ENCODE measurements at places on chromosomes 12 and 14.

DNA sequence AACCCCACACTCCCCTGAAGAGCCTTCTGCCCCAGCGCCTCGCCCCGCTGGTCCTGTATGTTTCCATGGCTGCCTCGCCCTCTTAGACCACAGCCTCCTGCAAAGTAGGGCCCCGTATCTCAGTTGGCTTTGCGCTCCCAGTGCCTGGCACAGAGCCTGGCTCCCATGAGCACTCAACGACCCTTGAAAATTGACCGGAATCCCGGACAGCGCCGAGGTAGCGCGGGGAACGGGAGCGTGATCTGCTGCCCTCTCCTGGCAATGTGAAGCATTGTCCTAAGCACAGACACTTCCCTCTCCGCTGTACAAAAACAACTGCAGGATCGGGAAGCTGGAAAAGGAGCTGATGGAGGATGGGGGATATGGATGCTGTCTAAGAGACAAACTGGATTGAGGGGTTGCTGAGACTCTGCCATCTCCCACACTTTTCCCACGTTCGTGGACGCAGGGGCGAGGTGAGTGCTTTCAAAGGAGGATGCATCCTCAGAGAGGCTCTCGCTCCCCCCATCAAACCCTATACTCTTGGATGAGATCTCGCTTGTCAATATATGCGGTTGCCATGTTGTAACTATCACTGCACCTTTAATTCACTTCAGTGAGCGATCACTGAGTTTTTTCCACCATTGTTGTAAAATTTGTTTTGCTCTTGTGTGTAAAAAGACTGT, 10.7 kb upstream of the FKBP4 start:
- peak; percentile 42 for DNase-seq

- no peak for DNase-seq
Measured at GRCh38 chr12:12986775-12987331, 13.2 kb downstream of the HEBP1 start.

- no peak for DNase-seq
Measured at GRCh38 chr12:11927286-11927935, 143.3 kb upstream of the BCL2L14 start.

GRCh38 chr12:123075087-123075645, 75.7 kb downstream of the PITPNM2 start:
- peak; percentile 9 for DNase-seq

DNA sequence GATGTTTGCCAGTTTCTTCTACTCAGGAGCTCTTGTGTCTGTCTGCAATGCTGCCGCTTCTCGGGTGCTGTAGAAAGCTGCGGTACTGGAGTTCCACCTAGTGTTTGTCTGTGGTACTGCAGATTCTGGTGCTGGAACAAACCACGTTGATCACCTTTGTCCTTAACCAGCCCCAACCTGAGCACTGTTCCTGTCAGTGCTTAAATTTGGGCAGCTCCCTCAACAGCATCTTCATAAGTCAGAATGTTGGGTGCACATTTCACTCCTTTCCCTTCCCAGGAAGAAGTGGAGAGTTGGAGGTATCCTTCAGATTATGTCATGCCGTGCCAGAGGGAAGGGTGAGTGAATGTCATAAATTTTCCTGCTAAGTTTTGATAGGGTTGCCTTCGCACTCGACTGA, 48.7 kb upstream of the LALBA start:
- peak; percentile 74 for DNase-seq

Measured in CD4-positive, alpha-beta T cell treated with Interleukin-4 for 4 hours (primary cell).